ENCODE measurements at places on chromosomes 16 and 17.

DNA sequence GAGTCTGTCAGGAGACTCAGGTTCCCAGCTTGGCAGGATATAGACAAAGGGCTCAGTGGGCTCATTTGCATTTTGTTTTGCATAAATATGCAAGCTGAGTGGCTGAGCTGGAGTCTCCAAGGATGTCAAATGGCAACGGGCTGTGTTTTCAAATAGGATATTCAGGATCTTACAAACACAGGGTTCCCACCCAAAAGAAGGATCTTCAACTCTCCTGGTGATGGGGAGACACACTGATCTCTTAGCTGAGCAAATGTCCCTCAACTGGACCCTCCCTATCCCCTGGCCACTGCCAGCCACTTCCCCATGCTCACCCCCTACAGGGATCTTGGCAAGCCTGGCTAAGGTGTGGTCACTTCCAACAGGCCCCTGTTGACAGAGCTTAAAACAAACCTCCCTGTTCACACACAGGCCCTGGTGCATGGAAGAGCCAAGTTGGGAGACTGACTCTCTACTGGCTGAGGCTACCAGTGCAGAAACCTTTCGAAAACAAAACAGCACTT, 61.6 kb downstream of the SOX9 start:
- DNase-seq = no peak

- no peak for DNase-seq
Measured at GRCh38 chr16:87742781-87743490, 22.9 kb downstream of the KLHDC4 start.

- no peak for DNase-seq
Measured at GRCh38 chr17:416293-417206, 63.9 kb upstream of the RPH3AL start.

DNA sequence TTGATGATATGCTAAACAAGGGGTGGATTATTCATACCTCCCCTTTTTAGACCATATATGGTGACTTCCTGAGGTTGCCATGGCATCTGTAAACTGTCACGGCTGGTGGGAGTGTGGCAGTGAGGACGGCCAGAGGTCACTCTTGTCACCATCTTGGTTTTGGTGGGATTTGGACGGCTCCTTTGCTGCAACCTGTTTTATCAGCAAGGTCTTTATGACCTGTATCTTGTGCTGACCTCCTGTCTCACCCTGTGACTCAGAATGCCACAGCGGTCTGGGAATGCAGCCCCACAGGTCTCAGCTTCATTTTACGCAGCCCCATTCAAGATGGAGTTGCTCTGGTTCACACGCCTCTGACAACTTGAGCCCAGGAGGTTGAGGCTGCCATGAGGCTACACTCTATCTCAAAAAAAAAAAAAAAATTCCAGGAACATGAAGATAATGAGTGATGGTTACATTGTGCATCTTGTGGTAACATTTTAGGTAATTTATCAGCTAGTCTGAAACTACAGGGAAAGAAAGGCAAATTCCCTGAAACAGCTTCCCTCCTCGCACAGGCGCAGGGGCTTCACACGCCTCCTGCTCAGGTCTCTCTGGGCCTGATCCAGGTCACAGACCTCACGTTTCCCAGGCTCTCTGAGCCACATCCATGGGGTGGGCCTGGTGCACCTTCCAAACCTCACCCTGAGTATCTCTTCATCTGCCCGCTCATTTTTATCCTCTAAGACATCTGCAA, 15.3 kb upstream of the UBE2I start:
- DNase-seq = no peak

- DNase-seq = no peak
Measured at GRCh38 chr17:6796887-6797490, 21.0 kb downstream of the FBXO39 start.

DNA sequence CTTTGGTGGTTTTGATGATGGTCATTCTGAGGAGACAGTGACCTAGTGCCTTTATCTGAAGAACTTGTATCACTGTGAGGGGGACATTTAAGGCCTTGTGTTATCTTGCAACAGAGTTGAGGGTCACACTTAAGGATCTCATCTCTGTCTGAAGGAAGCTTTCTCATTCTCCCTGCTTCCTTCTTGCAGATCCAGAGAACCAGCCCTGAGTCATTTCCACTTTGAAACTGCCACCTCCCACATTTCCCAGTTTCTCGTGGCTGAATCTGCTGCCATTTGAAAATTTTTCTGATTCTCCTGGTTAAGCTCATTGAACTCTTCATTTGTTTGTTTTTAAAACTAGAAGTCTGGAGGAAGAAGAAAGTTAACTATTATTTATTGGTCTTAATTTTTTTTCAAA, 190.2 kb upstream of the CDH11 start:
- DNase-seq = no peak

- no peak for DNase-seq
Measured at GRCh38 chr17:32586666-32587065, 99.9 kb downstream of the CDK5R1 start.

DNA sequence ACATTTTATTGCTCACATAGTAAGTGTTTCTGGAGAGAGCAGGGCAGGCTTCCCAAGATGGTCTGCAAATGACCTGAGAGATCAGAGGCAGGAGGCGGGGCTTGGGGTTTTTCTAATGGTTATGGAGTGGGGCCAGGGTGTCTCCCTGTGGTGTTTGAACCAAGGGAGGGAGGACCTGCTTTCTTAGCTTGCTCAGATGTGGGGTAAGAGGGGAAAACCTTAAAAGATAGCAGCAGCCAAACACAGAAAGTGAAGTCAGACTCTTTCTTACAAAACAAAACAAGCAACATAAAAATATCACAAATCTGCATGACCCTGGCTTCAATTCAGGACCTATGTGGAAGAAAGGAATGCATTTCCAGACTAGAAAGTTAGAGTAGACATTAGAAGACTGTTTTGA, 22.9 kb upstream of the DNAJA2 start:
- DNase-seq = no peak

Data from Right ventricle myocardium superior (tissue), 1 donor.